ENCODE measurements at places on chromosomes 12 and 14. TPM values are rescaled to one million over a fixed set of nuclear protein-coding genes. Genes with fewer than 3 reads are reported as not detected.

Gene DIO2
- total RNA-seq = not detected

Gene LACRT
- not detected for total RNA-seq

Gene GYS2
- not detected for total RNA-seq

Gene PSMB11
- 0.68 TPM for total RNA-seq
